NCI-H510A (cell line): ENCODE measurements at places on chromosomes 7 and 10.

DNA sequence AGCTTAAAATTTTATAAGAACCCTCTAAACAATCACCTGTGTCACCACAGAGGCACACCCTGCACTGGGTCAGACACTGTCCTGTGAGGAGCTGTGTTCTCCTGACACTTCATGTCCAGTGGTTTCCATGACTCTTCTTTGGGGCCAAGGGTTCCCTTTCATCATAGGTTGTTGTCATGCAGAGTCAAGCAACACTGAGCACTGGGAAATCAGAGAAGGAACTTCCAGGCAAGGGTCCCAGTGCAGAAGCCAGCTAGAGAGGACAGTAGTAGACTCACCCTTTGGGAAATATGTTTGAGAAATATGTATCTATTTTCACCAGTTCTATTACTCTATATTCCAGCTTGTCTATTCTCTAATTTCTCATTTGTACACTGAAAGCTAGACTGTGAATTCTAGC is 56.4 kb upstream of the PRSS58 start:
- no peak for DNase-seq

GRCh38 chr10:69337296-69338132 is 59.2 kb downstream of the HK1 start:
- DNase-seq: no peak

DNA sequence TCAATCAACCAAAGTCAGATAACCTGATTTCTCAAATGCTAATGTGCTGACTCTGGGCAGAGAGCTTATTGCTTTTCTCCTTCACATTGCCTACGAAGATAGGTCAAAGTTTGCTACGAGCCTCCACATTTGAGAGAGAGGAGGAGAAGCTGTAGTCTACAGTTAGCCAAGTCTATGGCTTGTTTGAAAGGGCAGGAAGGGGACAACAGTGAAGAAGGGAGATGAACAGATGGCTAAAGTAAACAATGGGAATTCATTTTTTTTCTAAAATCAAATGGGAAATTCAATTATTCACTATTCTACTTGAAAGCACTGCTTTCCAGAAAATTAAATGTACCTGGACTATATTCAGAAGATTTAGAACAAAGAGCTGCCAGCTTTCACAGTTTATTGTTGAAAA is 126.7 kb upstream of the C1QL3 start:
- no peak for DNase-seq

DNA sequence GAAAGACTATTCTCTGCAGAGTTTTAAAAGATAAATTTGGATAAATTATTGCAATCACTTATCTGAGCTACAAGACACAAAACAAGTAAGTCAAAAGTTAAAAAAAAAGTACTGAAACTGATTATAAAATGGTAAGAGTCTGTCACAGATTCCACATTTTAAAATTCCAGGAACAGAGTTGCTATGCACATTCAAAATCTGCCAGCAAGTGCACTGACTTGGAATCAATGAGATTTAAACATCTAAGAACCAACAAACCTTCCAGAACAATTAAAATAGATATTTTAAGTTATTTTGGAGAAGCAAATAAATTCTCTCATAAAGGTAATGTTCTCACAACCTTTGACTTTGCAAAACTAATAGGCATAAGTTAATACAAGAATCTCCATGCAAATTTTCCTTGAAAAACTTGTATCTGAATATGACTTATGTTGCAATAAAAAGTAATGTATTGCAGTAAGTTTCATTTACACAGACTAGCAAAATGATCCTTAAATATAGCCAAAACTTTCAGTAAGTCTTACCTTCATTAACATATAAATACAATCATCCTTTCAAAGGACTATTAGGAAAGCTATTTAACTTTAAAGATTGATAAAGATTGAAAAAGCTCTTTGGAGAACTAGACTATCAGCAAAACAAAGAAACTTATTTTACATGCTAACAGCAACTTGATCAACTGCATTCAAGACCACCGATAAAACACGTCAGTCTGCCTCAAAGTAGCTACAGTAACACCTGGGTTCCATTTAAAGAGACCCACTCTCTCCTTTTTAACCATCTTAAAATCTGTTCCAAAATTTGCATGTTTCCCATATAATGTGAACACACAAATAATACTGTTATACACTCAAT is 4.4 kb downstream of the ETV1 start:
- DNase-seq: no peak

DNA sequence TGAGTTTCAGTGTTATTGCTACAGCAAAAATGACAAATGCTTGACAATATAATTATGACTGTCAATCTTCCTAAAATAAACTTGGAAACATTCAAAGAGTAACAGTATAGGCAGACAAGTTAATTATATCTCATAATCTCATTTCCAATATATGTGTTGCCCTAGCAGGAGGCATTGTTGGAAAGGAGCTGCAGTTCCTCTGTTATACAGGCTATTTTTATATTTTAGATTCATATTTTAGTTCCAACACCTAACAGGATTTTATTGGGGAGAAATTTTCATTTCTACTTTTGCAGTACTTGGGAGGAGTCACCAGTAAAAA is 19.3 kb downstream of the VOPP1 start:
- no peak for DNase-seq

DNA sequence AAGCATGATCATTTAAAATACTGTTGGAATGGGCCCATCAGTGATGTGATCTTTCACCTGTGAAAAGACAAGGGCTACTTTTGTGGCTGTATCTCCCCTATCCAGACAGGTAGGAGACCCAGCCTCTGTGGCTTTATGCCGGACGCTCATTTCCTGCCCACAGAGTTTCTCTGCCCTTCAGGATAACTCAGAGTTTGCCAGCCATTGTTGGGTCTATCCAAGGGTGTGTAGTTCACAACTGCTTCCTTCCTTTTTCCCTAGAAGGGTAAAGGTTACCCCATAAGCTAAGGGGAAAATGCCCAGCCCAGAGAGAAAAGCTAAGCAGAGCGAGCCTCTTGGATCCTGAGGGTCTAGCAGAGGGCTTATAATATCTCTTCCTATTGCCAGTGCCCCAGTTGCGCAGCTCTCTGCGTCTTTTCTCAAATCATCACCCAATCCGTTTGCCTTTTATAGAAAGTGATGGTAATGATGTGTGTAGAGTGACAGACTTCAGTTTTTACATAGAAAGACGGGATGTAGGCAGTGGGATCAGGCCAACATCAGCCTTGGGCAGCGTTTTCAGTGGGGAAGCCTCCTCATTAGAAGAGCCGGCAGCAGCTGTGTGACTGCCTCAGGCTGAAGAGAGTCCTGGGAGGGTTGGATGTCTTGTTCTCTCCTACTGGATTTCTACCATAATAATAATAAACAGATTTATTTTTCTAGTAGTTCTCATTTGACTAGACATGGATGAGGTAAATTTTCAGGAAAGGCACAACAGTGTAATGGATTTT is 80.5 kb downstream of the MET start:
- DNase-seq: no peak

- no peak for DNase-seq
These were observed 8.6 kb downstream of the GDF2 start for GRCh38 chr10:47330804-47331203.

GRCh38 chr10:83987216-83987615 is 152.1 kb upstream of the GHITM start:
- DNase-seq: no peak

GRCh38 chr7:146565872-146566271 is 449.3 kb downstream of the CNTNAP2 start:
- DNase-seq: no peak

GRCh38 chr7:64651632-64652165 is 14.2 kb upstream of the ZNF107 start:
- no peak for DNase-seq

DNA sequence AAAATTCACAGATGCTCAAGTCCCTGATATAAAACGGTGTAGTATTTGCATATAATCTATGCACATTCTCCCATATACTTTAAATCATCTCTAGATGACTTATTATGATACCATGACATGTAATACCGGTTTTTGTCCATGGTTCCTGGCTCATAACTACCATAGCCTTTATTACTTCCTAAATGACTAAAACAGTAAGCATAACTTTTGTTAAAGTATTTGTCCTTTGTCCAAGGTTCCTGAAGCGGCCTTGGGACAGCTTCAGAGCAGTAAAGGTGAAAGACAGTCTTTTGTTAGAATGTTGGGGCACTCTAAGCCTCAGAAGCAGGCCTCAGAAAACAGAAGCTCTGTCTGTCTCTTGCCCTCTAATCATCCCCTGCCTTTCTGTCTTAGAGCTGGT is 4.0 kb downstream of the CRCP start:
- DNase-seq: no peak

- no peak for DNase-seq
These were observed 138.1 kb upstream of the CDCA7L start for GRCh38 chr7:22083704-22084240.

DNA sequence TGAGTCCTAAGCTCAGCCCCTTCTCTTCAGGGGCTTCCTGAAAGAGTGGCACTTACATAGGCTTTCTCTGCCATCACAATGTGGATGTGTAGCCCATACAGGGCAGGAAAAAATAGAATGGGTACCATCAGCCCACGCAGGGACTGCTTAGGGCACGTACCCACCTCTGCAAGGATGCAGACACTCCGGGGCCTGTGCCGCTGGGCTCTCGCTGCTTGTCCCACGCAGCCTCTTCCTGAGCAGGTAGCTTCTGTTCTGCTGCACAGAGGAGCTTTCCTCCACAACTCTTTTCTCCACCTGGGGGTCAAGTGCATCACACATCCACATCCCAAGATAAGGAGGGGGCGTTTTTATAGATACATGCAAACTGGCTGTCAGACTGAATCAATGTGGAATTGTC is 34.3 kb downstream of the FRMPD2 start:
- DNase-seq: no peak

DNA sequence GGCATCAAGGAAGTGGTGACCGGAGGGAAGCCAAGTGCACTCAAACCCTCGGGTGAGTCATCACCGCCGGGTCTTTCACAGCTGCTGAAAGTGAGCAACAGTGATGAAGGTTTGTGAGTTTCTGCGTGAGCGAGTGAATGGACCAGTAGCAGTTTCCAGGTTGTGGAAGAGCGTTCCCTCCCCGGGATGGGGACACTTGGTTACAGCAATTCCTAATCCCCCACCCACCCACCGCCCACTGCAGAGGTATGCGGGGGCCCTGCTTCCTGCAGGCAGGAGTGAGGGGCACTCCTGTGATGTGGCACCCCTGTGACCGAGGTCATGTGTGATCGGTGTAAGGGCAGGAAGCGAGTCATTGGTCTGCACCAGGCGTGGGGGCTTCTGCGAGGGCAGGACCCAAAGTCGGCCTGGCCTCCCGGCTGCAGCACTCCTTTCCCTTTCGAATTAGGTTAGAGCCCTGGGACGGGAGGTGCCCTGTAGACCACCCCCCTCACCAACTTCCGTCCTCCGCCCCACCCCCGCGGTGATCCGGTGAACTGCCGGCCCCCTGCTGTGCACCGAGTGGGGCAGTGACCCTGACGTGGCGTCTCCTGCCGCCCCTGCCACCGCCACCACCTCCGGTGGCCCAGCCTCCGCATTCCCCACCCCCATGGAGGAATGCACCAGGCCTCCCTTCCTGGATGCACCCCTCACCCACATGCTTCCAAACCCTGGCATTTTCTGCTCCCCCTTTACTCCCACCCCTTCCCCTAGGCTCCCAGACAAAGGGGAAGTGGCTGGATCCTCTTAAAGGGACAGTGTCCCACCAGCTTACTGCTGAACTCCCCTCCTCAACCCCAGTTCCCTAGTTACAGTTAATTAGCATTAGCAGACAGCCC is 10.9 kb downstream of the LIMK1 start:
- no peak for DNase-seq

GRCh38 chr7:135803143-135803542 is 54.5 kb upstream of the FAM180A start:
- DNase-seq: no peak
